ENCODE measurements at places on chromosomes 3 and 15. TPM values are rescaled to one million over a fixed set of nuclear protein-coding genes. Genes with fewer than 3 reads are reported as not detected.

DNA sequence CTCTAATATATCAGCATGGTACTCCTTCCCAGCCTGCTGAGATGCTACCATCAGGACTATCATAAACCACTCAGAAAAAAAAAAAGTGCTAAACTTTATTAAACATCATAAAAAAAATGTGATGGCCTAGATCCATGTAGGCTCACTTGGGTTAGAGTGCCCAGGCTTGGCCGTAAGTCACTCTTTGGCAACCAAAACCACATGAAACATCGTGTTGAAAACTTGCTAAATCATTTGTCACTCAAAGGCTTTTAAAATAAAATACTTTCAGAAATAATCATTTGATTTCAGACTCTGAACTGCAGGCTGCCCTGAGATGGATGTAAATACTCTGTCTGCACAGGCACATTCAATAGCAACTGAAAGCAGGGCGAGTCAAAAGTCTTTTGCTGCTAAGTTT, 78.4 kb upstream of the WNT5A start:
- no peak for DNase-seq

DNA sequence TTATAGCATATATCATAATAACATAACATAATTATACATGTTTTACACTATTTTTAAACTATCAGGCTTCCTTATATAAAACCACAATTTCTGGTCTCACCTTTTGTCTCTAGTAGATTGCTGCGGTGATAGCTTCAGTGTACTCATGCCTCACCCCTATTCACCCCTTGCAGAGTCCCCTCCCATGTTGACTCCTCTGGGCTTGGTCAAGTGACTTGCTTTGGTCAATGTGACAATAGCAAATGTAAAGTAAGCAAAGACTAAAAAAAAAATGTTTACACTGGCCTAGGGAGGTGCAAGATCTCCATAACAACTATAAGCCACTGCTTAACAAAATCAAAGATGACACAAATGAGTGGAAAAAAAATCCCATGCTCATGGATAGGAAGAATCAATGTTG, 537.5 kb downstream of the ROBO1 start:
- DNase-seq, result no peak

DNA sequence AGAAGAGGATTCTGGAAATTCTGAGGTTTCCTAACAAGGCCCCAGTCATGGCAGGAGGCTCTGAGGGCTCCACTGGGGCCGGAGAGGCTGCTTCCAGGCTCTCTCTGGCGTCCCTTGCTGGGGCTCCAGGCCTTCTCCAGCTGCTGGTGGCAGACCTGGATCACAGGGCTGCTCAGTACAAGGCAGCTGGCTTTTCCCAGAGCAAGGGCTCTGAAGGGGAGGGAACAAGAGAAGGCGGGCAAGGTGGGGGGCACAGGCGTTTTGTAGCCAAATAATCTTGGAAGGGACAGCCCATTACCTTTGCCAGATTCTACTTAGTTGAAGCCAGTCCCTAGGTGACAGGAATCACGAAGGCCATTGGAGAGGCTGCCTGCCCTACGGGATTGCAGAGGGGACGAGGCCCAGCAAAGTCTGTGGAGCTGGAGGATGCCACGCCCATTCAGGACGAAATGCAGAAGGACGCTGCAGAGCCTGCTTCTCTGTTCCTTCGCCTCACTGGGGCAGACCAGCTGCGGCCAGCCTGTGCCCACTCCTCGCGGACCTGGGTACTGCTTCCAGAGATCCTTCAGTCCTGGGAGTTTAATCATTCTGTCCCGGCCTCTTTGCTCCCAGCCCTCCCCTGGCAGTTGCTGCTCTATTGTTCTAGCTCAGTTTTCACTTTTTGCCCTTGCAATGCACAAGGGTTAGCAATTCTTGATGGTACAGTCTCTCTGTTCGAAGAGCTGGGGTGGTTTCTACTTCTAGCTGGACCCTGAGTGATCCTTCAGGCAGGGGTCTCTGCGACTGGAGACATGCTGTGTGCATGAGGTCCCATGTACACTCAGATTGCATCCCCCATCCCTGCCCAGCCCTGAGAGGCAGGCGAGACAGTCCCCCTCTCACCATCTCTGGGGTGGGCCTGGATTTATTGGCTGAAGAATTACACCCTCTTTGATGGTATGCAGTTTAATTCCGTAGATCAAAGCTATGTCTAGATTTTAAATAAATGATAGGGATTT, 149.3 kb upstream of the MEF2A start:
- peak; percentile 74 for DNase-seq

DNA sequence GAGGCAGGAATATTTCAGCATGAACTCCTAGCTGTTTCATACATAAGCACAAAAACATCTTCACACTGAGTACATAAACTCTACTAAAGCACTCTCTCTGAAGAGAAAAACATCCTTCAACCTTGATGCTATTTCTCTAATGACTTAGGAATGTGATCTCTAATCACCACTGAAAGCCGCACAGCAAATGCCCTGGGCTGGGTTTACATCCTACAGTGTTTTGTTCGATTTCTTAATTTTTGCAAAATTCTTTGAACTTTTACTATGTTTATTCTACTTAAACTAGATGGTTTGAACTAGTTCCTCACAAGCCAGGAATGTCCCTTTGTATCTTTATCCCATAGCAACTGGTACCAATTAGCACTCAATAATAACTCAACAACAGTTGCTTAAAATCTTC, 130.9 kb upstream of the ABI3BP start:
- DNase-seq, result no peak

DNA sequence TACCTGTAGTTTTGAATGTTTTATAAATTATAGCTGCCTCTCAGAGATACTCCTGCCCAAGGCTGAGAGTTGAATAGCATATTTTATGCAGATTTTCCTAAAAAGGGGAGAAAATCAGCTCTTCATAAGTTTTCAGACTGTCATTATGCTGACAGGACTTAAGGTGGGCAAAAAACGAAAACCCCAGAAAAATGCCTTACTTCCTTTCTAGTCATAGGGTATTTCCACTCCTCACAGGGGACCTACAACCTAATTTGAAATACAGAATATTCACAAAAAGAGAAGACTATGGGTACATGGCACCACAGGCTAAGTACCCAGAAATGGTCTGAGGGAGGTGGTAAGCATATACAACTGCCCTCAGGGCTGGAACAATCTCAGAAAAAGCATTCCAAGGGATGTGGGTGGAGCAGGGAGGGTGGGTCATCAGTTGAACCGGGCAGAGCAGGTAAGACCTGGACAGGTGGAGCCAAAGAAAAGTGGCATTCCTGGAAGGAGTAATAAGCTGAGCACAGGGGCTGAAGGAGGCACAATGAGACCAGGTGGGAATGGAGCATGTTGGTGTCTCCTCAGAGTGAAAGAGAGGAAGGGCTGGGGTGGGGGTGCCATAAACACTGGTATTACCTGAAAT, 10.6 kb upstream of the OXSR1 start:
- peak; percentile 8 for DNase-seq

EEF1AKMT4 gene
- total RNA-seq, result 3.4 TPM

MYO5C gene
- total RNA-seq, result 3.7 TPM

WWTR1 gene
- total RNA-seq, result 413 TPM

Measured in esophagus muscularis mucosa (tissue), 4 donors.